Pancreas (tissue), 10 donors: ENCODE measurements at places on chromosomes 5 and 9. TPM values are rescaled to one million over a fixed set of nuclear protein-coding genes. Genes with fewer than 3 reads are reported as not detected.

DNA sequence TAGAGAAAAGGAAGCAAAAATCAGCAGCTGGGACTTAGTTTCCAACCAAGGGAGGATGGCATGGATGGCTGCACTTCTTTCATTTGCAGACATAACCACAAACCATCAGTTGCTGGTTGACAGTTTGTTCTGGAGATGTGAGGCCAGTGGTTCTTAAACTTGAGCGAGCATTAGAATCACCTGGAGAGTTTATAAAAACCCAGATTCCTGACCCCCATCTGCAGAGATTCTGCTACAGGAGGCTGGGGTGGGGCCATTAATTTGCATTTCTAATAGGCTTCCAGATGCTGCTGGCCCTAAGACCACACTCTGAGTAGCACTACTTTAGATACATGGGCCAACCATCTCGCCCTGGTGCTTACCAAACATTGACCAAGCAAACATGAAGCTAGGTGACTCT lies 60.8 kb downstream of the MARCHF3 start:
- no peak for DNase-seq

DNA sequence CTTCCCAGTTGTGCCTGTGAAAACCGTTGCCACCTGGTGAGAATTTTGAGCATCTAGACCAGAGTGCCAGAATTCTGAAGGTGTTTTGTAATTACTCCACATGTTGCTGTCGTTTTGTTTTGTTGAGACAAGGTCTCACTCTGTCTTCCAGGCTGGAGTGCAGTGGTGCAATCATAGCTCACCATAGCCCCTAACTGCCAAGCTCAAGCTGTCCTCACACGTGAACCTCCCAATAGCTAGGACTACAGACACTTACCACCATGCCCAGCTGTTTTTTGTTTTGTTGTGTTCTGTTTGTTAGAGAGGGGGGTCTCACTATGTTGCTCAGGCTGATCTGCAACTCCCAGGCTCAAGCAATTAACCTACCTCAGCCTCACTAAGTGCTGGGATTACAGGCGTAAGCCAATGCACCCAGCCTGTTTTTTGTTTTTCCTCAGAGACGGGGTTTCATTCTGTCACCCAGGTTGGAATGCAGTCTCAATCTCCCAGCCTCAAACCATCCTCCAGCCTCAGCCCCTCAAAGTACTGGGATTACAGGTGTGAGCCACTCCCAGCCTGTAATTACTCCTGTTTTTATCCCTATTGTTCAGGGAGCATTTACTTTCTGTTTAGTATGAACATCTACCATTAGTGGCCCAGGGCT lies 121.1 kb upstream of the DMRT1 start:
- no peak for DNase-seq

DNA sequence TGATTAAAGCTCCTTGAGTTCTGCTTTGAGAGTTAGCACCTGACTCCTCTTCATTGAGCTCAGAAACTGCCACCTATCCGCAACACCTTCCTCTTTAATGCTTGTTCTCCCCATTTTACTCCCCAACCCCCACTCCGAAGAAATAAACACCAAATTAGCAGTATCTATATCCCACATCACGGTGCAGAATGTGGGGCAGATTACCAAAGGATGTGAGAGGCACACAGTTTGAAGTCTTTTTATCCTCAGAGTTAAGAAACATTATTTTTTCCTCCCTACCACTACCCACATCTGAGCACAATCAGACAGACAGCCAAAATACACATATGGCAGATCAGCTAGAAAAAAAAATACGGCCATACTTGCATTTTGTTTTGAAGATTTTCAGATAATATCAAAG lies 26.1 kb upstream of the IL7R start:
- DNase-seq, result no peak

DNA sequence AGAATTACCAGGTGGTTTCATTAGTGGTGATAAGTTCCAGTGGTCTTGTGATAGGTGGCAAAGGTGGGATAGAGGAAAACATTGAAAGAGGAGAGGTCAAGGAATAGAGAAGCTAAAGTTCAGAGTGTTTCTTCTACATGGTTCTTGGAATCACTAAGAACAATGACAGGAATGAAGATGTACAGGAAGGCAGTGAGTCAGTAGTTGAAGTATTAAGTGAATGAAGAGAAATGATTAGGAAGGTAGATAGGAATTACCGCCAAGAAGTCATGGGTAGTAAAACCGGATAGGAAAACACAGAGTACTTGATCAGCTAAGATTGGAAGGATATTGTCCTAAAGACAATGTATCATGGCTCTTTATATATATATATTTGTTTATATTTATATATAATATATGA lies 37.9 kb upstream of the RASA1 start:
- no peak for DNase-seq

DNA sequence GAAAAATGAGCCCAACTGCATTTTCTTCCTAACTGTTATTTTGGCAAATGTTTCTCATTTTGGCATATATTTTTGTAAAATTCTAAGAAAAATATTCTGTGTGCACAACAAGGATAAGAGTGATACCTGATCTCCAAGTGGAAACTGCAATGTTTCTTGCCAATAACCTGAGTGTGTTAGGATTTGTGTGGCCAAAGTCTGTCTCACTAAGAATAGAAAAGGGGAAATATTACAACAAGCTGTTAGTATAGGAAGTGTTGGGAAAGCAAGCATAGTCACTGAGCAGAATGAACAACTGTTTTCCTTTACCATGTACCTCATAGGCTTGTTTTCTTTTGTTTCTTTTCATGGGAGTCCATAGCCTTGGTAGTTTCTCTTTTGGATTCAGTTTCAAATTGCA lies 624.2 kb downstream of the MTRR start:
- DNase-seq, result no peak

DNA sequence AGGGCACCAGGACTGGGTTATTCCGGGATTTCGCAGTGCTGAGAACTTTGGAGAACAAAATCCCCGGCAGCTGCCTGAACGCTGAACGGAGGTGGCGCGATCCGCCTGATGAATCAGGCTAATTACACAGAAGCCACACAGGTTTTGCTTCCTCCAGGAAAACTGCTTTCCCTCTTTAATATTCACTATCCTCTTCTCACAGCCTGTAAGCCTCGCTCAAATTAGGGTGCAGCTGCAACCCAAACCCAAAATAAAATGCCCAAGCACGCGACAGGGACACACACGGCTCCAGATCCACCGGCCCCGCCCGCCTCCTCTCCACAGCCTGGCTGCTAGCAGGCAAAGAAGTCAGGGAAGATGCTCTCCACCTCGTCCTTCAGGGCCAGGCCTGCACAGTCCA lies 6.0 kb downstream of the SOHLH1 start:
- DNase-seq, result no peak

DNA sequence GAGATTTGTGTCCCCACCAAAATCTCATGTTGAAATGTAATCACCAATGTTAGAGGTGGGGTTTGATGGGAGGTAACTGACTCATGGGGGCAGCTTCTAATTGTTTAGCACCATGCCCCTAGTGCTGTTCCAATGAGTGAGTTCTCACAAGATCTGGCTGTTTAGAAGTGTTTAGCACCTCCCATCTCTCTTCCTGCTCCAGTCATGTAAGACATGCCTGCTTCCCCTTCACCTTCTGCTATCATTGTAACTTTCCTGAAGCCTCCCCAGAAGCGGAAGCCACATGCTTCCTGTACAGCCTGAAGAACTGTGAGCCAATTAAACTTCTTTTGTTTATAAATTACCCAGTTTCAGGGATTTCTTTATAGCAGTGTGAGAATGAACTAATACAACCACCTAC lies 170.5 kb downstream of the NDUFS4 start:
- no peak for DNase-seq

- DNase-seq, result no peak
These were observed 15.3 kb upstream of the PRUNE2 start for GRCh38 chr9:76921165-76921564.

DNA sequence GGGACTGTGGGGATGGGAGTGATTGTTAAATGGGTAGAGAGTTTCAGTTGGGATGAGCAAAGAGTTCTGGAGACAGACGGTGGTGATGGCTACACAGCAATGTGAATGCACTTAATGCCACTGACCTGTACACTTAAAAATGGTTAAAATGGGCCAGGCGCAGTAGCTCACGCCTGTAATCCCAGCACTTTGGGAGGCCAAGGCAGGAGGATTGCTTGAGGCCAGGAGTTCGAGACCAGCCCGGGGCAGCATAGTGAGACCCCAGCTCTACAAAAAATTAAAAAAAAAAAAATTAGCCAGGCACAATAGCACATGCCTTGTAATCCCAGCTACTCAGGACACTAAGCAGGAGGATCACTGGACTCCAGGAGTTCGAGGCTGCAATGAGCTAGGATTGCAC lies 7.7 kb downstream of the LMAN2 start:
- no peak for DNase-seq

DNA sequence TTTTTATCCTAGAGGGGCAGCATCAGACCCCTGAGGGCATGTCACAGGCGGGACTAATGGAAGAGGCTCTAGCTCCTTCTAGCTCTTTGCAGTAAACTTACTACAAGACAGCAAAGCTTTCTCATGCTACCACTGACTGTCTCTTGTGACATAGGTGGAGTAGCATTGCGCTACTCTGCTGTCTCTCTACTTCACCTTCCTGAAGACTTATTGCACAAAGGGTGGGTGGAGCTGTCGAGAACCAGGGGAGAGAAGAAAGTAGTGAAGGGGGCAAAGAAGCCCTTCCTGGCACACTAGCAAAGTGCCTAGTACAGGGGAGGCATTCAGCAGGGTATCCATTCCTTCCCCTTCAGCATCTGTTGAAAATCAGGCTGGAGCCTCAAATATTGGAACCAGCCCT lies 36.1 kb upstream of the NEK6 start:
- no peak for DNase-seq

GRCh38 chr5:87069974-87070608 lies 197.6 kb upstream of the RASA1 start:
- no peak for DNase-seq

GRCh38 chr9:87681271-87682061 lies 44.5 kb upstream of the CTSL start:
- no peak for DNase-seq

- peak; percentile 45 for DNase-seq
These were observed 24.3 kb upstream of the POMT1 start for GRCh38 chr9:131478421-131478868.

- no peak for DNase-seq
These were observed 45.2 kb downstream of the ENC1 start for GRCh38 chr5:74595143-74595925.

DNA sequence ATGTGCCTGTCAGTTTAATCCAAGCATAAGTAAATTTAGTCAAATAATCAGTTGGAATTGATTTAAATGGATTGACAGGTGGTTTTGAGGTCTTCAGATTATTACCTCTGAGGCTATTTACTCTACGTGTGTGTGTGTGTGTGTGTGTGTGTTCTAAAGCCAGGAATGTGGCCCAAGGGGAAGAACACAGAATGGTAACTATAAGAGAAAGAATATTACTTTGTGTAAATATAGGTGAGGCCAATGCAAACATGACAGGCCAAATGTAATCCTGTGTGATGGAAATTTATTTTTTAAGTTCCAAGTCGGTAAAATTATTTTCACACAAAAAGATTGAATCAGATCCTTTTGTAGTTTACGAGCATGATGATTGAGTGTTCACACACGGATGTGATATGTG lies 390.0 kb downstream of the PLK2 start:
- no peak for DNase-seq

DNA sequence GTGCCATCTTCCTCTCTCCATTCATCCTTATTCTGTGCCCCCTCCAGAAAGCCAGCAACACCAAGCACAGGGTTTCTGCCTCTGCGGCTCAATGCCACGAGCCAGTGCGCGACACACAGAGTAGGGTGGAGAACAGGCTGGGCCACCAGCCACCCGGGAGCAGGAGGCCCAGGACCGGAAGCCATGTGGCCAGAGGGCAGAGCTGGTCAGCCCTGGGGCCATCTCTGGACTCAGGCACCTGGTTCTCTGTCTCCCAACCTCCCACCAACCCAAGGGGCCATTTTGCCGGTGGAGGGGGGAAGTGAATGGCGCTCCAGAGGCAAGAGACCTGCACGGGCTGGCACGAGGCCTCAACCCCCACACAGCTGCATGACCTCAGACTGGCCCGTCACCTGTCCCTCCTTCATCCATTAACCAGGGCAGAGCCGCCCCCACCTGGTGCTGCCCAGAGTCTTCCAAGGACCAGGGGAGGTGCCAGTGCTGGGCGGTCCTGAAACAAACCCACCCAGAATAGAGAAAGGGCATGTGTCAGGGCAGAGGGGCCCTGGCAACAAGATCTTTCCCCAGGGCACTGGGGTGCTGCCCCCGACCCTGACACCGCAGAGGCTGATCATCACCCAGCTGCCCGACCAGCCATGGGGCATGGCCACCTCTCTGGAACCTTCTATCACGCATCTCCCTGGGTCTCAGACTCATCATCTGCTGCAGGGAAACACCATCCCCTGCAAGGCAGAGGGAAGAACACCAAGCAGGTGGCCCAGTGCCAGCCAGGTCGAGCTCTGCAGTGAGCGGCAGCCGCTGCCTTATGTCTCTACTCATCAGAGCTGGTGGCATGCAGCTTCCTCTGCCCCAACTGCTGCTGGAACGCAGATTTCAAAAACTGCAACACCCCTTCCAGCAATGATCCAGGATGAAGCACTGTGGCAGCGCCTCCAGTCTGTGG lies 11.9 kb downstream of the VAV2 start:
- DNase-seq, result peak; percentile 73

DNA sequence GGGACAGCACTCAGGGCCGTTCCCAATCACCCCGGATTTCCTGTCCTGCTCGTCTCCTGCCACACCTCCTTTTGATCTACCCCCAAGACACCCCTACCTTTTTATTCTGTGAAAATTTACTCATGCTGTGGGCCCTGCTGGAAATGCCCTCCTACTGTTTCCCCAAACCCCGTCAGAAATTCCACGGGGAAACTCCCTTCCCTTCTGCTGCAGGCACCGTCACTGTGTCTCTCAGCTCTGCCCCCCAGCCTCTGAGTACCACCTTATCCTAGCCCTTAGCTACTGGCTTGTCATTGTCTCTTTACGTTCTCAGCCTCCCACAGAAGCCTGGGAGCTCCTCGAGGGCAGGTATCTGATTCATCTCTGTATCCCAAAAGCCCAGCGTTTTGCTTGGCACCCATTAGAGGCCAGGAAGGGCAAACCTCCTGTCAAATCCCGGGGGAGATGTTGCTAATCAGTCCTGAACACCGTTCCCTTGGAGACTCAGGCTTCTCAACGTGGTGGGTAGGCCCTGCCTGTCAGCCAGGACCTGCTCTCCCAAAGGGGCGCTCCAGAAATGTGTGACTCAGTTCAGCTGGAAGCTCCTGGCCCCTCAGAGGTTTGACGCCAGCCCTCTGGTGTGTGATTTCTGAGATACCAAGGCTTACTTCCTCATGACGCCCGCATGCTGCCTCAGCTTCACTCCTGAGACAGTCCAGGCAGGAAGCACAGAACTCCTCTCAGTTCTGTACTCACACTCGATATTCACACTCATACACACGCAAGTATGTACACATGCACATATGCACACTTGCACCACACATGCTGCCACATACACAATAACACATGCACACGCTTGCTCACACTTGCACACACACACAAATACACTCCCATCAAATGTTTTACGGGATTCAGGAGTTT lies 50.7 kb upstream of the GRHPR start:
- no peak for DNase-seq

- no peak for DNase-seq
These were observed 173.8 kb upstream of the PITX1 start for GRCh38 chr5:135207866-135208265.

GRCh38 chr5:38888041-38888440 lies 42.2 kb downstream of the OSMR start:
- no peak for DNase-seq

The CDH12 gene
- total RNA-seq, result not detected

The SPINK4 gene
- 1.4 TPM for total RNA-seq

The PCDHGB3 gene
- total RNA-seq, result 3.0 TPM

The SHOC1 gene
- total RNA-seq, result 0.23 TPM

The FBP1 gene
- total RNA-seq, result 21.0 TPM

The SLC4A9 gene
- 0.32 TPM for total RNA-seq

The SPINK7 gene
- not detected for total RNA-seq

The CCL28 gene
- 22.7 TPM for total RNA-seq

The MLANA gene
- total RNA-seq, result not detected

The C5orf46 gene
- total RNA-seq, result 0.47 TPM

The SV2C gene
- 0.05 TPM for total RNA-seq

The RAB3C gene
- total RNA-seq, result 1.7 TPM
